ENCODE measurements at places on chromosomes 1 and 21.

GRCh38 chr1:188958461-188959115, 1519.1 kb downstream of the BRINP3 start:
- DNase-seq: no peak

GRCh38 chr1:95407886-95408291, 173.9 kb downstream of the RWDD3 start:
- no peak for DNase-seq

- DNase-seq: peak; percentile 61
These were observed 3.3 kb upstream of the CNR2 start for GRCh38 chr1:23916209-23917131.

DNA sequence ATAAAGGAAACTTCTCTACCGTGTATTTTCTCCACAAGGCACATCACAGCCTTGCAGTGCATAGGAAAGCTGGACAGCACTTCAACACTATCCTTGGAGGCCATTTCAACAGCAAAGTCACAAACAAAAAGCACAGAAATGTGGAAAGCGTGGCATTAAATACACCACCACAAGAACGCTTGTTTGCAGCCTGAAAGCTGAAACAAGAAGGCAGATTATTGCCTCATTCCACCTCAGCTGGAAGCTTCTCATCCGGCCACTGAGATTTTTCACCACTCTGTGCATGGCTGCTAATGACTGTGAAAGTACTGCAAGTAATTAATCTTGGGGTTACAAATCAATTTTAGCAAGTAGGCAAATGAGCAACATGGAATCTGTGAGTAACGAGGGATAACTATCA, 50.9 kb upstream of the GALNT2 start:
- DNase-seq: no peak

DNA sequence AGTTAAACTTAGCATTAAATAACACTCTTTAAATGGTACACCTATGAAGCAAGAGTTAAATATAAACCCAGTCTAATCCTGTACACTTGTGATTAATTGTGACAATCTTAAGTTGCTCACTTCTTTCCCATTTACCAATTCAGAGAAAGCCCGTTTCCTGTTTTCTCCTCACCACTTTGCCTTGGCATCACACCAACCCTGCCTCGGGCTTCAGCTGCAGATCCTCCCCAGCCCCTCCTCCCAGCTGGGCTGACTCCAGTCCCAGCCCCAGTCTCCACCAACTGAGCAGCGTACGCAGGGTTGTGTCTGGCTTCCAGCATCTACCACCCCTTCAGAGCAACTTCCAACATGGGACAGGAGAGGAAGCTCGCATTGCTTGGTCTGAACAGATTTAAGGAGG, 4.1 kb downstream of the PYCR2 start:
- peak; percentile 56 for DNase-seq

DNA sequence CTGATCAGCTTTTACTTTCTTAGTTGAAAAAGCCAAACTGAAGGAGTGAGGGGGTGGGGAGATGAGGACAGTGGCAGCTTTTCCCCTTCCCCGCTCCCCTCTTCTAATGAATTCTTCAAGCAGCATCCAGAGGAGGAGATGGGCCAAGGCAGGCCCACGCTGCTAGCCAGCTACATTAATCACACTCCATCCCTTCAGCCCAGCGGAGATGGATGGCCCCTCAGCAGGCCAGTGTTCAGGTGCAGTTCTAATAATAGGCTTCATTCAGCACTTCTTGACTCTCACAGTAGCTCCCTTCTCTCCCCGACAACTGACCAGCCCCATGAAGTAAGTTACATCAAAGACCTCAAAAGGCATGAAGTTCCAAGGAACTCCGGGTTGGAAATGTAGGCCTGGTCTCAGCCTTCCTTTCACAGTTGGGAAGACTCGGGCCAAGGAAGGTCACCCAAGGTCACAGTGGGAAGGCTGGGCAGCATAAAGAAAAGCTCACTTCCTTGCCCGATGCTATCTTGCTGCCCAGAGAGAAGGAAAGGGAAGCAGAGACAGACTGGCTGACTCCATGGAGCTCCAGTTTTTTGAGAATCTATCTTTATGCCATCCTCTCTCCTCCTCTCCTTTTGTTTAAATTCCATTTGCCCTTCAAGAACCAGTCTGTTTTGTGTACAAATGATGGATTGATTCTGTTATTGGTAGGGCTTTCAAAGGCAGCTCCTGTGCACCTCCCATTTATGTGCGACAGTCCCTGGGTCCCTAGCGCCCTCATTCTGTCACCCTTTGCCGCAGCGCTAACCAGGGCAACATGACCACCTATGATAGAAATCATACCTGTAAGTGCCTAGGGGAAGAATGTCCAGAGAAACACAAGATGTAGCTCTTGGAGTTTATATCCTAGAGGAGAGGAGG, 139.1 kb downstream of the TNR start:
- DNase-seq: no peak

DNA sequence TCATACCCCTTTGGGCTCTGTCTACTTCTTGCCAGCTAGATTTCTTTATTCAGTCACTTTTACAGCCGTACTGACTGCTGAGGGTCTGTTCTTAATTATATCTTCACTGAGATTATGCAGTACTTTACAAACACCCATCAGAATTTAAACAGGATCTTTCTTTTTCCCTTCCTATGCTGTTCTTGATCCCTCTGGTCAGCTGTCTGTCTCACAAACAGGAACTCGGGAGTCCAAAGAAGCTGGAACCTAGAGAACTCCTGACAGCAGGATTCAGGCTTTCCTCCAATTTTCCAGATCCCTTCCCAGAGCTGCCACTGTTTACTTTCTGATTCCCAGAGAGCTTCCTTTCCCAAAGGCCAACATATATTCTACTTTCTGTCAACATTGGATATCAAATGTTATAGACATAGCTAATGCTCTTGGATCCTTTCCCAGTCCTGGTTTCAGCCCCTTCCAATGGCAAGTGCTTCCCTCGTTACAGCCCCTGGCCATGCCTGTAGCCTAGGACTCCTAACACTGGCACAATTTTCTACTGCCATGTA, 59.5 kb downstream of the ATP2B4 start:
- no peak for DNase-seq

DNA sequence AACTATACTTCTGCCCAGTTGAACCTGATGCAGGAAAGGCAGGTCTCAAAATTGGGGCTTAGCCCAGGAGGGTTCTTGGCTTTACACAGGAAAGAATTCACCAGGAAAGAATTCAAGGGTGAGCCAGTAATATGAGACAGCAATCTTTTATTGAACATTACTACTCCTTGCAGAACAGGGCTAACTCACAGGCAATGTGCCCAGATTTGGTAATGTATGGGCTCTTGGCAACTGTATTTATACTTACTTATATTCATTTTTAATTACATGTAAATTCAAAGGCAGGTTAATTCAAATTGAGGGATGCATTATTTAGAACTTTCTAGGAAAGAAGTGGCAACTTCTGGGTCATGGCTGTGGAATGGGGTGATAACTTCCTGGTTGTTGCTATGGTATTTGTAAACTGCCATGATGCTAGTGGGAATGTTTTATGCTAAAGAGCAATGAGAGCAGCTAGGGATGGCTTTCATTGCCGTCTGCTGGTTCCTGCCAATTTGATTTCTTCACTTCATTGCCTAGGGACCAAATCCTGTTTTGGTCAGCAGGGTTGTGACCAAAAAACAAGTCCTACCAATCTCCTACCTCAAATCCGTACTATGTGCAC, 107.5 kb downstream of the CHRM3 start:
- no peak for DNase-seq

- DNase-seq: no peak
These were observed 68.2 kb downstream of the TMEM53 start for GRCh38 chr1:44605914-44606615.

GRCh38 chr1:71154429-71154828, 73.6 kb upstream of the ZRANB2 start:
- DNase-seq: no peak

DNA sequence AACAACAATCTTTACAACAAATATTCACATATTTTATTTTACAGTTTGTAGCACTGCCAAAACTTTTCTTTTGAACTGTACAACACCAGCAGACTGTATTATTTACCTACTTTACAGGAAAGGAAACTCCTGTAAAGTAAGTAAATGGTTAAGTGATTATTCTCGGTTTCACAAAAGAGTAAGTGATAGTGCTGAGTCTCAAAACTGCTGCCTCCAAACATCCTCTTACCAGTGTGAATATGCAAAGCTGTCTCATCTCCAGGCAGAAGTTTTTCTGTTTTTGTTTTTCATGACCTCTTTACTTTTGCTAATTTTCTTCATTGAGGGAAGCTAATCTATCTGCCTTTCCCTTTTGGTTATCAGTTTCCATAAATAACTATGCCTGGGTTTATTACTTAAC, 286.7 kb downstream of the SRGAP2C start:
- no peak for DNase-seq

DNA sequence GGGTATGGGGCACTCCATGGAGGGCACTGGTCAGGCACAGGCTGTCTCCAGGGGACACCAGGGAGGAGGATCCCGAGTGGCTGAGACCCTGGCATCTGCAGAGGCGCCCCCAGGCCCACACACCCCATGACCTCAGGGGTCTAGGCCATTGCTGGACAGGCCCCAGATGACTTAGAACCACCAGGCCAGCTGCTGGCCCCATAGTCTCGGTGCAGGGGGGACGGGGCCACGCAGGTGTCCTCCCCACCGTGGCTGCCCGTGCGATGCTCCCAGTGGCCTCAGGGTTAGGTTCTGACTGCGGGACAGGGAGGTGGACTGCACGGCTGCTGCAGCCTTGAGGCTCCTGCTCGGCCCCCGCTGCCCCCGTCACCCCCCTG, 44.0 kb downstream of the MORN1 start:
- no peak for DNase-seq

- DNase-seq: no peak
These were observed 1483.5 kb downstream of the MRPL39 start for GRCh38 chr21:24123785-24124184.

GRCh38 chr1:69401879-69402278, 165.8 kb upstream of the LRRC7 start:
- DNase-seq: no peak

GRCh38 chr1:157376681-157377080, 175.6 kb downstream of the FCRL5 start:
- no peak for DNase-seq

- DNase-seq: no peak
These were observed 40.7 kb downstream of the COQ8A start for GRCh38 chr1:226980565-226981385.

DNA sequence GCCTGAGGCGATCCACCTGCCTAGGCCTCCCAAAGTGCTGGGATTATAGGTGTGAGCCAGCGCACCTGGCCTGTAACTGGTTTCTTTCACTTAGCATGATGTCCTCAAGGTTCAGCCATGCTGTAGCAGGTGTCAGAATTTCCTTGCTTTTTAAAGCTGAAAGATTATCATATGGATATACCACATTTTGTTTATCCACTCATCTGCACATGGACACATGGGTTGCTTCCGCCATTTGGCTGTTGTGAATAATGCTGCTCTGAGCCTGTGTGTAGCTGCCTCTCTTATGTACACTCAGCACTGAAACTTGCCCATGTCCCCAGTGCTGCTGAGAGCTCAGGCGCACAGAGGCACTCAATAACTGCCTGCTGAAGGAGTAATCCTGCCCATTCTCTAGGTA, 11.8 kb downstream of the CSMD2 start:
- no peak for DNase-seq

DNA sequence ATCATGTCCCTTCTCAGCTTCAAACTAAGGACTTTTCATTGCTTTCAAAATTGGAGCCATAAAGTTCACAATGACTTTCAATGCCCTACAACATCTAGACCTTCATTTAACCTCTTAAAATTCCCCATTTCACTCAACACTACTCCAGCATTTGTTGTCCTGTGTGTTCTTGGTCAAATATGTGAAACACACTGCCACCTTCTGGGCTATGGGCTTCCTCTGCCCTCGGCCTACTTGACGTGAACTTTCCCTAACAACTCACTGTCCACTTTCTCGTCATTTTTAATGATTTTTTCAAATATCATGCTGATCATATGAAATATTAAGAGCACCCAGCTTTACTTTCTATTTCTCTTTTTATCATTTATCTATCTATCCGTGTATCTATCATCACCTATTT, 2018.4 kb downstream of the NCAM2 start:
- no peak for DNase-seq

DNA sequence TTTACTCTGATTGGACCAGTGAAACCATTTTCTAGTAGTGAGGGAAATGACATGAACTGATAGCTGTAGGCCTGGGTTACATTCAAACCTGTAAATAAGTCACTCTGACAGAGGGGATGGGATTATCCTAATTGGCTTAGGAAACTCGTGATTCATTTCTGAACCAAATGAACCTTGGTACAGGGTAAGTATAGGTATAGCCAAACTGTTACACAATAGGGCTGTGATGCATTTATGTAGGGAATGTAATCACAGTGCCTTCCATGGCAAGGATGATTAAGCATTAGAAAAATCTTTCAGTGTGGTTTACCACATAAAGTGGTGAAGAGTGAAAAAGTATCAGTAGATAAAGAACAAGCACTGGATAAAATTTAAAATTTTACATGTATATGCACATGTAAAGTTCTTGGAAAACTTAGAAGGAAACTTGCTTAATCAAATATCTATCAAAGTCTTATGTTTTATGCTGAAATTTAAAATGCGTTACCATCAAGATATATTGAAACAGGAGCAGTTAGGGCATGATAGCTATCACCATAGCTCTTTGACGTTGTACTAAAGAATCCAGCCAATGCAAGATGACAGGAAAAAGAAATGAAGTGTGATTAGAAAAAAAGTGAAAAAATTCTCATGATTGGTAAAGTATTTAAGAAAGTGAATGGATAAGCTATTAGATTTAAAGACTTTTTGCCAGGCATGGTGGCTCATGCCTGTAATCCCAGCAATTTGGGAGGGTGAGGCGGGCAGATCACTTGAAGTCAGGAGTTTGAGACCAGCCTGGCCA, 63.0 kb downstream of the RABGAP1L start:
- no peak for DNase-seq

- DNase-seq: no peak
These were observed 497.1 kb downstream of the AGBL4 start for GRCh38 chr1:49526672-49527071.

DNA sequence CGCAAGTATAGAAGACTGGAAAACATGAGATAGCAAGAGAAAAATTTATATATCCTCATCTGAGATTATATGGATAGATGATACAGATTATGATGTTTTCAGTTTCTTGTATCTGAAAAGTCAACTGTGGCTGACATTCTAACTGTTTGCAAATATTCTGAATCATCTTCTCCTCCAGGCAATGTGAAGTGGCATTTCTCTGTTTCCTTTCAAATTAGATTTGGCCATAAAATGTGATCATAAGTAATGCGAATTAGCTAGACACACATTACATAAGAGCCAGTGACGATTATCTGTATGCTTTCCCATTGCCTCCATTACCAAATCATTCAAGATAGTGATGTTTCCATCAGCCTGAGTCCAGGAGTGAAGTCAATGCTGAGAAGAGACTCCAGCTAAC, 265.2 kb downstream of the BRINP3 start:
- DNase-seq: no peak

- no peak for DNase-seq
These were observed 104.2 kb upstream of the CASZ1 start for GRCh38 chr1:10900691-10901090.

DNA sequence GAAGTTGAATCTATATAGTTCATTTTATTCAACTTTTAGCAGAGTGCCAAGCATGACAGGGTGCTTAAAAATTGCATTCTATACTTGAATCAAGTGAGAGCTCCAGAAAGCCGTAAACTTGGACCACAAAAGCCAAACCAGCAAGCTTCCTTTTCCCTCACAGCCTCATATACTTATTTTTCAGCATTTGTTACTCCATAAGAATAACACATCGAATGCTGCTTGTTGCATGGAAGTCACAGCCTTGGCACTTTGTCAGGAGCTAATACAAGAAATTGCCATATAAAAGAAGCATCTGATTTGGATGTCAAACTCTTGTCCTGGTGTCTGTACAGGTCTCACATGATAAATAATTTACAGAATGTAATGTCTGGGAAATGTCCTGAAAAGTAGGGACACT, 87.4 kb downstream of the PLXNA2 start:
- no peak for DNase-seq
